Activated CD8-positive, alpha-beta memory T cell treated with anti-CD3 and anti-CD28 coated beads, Interleukin-2, amount 50 U/mL, for 48 hours (primary cell): ENCODE measurements at places on chromosomes 16 and 17.
A peak's percentile ranks its signal among the peaks of the same experiment; 100 is the strongest.

GRCh38 chr16:66171578-66171977, 194.9 kb upstream of the CDH5 start:
- DNase-seq = no peak

DNA sequence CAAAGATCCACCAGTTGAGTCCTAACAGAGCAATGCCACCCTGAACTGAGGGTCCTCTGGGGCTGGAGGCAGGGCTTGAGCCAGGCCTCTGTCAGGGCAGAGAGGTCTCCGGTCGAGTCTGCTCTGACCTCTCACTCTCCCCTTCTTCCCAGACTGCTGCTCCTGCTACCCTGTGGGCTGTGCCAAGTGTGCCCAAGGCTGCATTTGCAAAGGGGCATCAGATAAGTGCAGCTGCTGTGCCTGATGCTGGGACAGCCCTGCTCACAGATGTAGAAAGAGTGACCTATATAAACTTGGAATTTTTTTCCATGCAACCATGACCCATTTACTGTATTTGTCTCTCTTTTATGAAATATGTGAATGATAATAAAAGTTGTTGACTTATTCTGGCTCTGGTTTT, 2.4 kb upstream of the MT1B start:
- DNase-seq = no peak

DNA sequence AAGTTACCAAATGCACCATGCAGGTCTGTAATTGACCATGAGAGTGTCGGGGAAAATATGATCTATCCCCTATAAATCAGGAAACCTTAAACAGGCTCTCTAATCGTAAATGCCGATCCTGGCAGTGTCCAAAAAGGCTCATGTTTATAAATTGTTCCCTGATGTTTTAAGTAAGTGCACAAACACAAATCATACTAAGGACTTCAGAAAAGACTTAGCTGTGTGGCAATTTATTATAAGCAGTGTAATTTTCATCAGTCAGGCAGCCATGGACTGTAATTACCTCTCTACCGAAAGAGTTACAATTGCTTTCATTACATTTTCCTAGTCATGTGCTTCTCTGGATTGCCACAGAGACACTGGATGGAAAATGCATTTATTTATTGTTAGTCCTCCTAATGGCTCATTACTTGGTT, 73.4 kb upstream of the COX10 start:
- DNase-seq = no peak

GRCh38 chr17:79943347-79944241, 92.1 kb downstream of the TBC1D16 start:
- no peak for DNase-seq

- DNase-seq = no peak
These were observed 3.2 kb upstream of the KRT20 start for GRCh38 chr17:40888196-40888720.

DNA sequence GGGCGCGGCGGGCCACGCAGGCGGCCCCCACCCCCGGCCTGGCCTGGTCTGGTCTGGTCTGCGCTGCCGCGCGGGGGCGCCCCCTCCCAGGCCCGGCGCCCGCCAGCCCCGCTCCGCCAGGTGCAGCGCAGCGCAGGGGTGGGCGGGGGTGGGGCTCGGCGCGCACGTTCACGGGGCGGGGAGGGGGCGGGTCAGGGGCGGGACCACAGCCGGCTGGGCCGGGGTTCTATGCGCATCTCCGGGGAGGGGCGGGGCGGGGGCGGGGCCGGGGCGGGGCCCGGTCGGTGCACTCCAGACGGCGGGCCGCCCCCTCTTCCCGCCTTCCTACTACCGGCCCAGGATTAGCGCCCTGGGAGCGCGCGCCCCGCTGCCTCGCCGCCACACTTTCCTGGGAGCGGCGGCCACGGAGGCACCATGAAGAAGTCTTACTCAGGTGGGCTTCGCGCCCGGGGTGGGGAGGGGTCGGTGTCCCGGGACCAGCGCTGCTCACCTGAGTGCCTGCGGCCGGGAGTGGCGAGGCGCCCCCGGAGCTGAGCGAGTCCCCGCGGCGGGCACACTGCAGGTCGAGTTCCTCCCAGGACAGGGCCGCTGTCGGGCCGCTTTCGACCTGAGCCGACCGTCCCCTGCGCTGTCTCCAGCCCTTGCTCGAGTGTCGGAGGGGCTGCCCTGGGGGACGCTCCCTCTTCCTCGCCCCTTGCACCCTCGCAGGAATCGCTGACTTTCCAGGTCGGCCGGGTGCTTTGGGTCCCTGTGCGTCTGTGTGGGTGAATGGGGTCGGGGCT, 140.5 kb downstream of the SEC14L1 start:
- peak; percentile 74 for DNase-seq

DNA sequence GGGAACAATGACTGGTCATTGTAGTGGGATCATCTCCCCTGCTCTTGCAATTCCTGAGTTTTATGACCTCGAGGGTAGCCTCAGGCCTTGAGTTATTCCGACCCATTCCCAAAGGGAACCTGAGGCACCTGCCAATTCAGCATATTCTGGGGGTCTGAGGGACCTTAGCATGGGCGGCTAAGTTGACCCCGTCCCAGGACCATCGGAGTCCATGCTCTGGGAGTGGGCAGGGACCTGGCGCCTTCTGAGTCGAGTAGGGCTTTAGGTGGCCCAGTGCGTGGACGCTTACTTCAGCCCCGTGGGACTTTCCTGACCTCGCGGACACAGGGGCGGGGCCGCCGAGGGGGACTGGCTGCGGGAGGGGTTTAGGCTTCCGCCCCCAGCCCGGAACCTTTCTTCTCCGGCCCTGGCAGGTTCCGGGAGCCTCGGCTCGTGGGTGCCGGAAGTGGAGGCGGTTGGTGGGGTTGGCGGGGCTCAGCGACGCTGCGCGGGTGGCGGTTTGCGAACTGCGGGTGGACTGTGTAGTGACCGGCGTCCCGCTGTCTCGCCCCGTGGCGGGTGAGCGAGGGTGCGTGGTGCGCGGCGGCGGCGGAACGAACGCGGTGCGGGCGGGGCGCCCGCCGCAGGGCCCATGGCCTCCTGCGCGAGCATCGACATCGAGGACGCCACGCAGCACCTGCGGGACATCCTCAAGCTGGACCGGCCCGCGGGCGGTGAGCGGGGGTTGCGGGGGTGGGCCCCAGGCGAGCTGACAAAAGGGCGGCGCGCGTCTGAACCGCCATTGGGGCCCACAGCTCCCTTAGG, at the start of gene EDC4:
Gene EDC4 (plus strand): TSS at position 422 of the 804 bp plus-strand sequence. CDS start 210 bp downstream, at position 632.
- DNase-seq = peak; percentile 97

- DNase-seq = peak; percentile 60
These were observed 6.2 kb downstream of the PSMD12 start for GRCh38 chr17:67359960-67360791.

GRCh38 chr17:62637809-62638208, 10.3 kb downstream of the MRC2 start:
- DNase-seq = no peak

- no peak for DNase-seq
These were observed 4.2 kb downstream of the SMPD3 start for GRCh38 chr16:68444056-68444657.

- no peak for DNase-seq
These were observed 397.3 kb downstream of the SHISA9 start for GRCh38 chr16:13298666-13299065.

DNA sequence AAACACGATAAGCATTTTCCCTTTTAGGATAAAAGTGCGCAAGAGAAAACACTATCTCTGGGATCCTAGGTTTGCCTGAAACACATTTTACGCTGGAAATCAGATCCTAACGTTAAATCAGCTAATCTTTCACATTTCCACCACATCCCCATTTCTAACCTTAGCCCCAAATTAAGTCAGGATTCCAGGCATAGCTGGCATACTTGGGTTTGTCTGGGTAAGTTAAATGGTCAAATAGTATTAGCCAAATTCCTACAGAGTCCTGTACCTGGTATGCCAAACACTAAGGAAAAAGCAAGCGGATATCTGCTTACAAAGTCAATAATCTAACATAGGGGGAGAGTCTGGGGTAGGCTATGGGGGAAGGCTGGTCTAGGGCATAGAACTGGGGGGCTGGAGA, 557.4 kb upstream of the ZFHX3 start:
- no peak for DNase-seq

DNA sequence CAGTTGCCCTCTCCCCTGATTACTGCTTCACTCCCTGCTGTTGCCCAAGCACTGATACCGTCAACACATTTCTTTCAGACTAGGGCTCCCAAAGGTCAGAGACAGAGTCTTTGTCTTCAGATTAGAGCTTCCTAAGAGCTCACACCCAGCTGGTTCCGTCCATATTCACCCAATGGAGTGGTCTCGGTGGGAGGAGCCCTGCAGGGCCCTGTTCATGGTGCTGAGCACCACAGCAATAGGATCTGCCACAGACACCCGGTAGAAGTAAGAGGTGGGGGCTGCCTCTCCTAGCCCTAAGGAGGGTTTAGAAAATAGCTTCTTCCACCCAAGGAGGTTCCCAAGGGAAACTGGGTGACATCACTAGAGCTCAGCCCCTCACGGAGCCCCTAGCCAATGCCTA, 128.3 kb downstream of the CCDC144A start:
- DNase-seq = no peak

GRCh38 chr16:74291577-74292208, 4.9 kb upstream of the PSMD7 start:
- no peak for DNase-seq

DNA sequence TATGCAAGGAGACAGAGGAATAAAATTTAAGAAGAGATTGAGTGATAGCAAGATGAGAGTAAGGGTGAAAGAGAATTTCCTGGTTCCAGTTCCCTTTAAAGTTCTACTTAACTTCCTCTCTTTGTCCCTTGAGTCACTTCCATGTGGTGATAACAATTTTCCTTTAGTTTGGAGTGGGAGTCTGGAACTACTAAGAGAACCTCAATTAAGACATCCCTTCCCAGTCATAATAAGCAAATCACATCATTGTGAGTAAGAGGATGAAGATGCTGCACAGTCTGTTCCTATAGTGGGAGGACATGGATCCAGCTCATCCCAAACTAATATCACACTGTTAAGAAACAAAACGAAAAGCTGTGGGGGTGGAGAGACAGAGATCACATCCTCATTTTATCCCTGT, 24.4 kb downstream of the TBX21 start:
- no peak for DNase-seq

GRCh38 chr17:74222399-74222798, 9.0 kb downstream of the TTYH2 start:
- no peak for DNase-seq

DNA sequence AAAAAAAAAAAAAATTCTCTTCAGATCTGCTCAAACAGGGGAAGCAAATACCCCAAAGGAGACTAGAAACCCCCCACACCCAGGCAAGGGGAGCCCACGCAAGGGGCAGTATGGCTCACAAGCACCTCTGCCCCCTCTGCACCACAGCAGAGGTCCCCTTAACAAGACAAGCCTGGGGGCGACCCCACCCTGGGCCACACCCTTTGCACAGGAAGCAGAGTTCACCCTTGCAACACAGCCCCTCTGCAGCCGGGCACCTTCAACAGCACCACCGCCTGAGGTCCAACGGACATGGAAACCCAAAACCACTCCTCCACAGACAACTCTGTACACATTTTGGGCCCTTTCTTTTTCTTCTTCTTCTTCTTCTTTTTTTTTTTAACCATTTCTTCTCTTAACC, 12.8 kb downstream of the AXIN1 start:
- no peak for DNase-seq

DNA sequence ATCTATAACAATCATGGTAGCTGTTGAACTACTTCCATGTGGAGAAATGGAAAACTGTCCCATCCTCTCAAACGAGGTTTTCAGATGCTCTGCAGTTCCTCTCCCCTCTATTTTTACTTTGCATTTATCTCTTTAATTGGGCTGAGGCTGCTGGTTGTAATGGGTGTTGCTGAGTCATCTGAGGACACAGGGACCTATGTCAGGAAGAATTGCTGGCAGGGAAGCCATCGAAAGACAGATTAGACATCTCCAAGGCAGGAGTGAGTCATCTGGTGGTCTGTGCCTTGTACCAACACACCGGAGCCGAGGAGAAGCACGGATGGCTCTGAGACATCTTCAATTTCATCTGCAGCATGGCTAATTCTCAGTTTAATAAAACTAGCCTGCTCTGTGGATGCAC, 394.5 kb downstream of the GRIN2A start:
- DNase-seq = no peak

DNA sequence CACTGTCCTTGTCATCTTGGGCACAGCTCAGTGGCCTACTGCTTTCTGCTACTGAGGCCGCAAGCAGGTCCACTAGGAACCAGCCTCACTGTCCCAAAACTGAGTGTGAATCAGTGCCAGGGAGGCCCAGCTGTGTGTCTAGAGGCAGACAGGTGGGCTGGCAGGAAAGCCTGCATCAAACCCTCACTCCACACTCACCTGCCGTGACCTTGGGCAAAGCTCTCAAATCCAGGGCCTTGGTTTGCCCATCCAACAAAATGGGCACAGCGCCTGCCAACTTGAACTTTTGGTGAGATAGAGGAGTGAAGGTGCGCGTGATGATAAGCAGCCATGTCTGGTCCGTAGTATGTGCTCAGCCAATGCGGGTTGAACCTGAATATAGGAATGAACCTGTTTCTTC, 14.8 kb downstream of the ATP2C2 start:
- no peak for DNase-seq

- DNase-seq = no peak
These were observed 47.1 kb downstream of the SRCIN1 start for GRCh38 chr17:38558728-38559050.

DNA sequence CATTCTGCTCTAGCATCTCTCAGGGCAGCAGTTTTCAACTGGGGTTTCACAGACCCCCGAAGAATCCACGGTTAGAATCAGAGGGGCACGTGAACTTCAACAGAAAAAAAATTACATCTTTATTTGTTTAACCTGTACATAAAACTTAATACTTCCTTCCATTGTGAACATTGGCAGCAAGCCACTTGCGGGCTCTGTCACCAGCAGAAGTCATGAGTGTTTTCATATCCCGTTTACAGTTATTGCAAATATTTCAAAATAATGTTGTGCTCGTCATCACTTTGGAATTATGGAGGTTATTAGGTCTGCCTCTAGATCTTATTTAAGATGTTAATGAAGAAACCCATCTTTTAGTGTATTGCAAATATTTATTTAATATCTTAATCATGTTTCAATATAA, 109.8 kb downstream of the SDR42E1 start:
- DNase-seq = no peak

GRCh38 chr17:38601539-38602351, 4.0 kb downstream of the SRCIN1 start:
- DNase-seq = no peak

GRCh38 chr17:79325709-79326430, 251.2 kb downstream of the ENGASE start:
- no peak for DNase-seq

- no peak for DNase-seq
These were observed 41.7 kb downstream of the DNAH17 start for GRCh38 chr17:78535273-78536197.

DNA sequence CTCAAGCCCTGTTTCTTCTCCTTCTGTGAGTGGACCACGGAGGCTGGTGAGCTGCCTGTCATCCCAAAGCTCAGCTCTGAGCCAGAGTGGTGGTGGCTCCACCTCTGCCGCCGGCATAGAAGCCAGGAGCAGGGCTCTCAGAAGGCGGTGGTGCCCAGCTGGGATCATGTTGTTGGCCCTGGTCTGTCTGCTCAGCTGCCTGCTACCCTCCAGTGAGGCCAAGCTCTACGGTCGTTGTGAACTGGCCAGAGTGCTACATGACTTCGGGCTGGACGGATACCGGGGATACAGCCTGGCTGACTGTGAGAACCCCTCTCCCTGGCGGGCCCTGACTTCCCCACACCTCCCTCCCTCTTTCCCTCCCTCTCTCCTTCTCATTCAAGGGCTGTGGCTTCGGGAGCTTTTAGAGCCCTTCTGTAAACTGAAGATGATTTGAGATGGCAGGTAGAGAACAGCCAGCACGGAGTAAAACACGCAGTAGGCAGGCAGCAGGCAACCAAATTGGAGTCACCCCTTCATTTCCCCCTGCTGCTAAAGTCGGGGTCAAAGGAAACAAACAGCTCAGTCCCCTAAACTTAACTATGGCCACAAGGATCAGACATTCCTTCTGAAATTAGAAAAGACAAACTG, 3.9 kb downstream of the SPACA3 start:
- no peak for DNase-seq
